ENCODE measurements at places on chromosomes 12 and 14.
A peak's percentile ranks its signal among the peaks of the same experiment; 100 is the strongest.

- no peak for DNase-seq
Observed at GRCh38 chr12:25423355-25424050, 129.6 kb downstream of the LMNTD1 start.

- no peak for DNase-seq
Observed at GRCh38 chr12:60263161-60263560, 667.3 kb downstream of the SLC16A7 start.

- no peak for DNase-seq
Observed at GRCh38 chr12:119417440-119417839, 82.9 kb downstream of the CCDC60 start.

DNA sequence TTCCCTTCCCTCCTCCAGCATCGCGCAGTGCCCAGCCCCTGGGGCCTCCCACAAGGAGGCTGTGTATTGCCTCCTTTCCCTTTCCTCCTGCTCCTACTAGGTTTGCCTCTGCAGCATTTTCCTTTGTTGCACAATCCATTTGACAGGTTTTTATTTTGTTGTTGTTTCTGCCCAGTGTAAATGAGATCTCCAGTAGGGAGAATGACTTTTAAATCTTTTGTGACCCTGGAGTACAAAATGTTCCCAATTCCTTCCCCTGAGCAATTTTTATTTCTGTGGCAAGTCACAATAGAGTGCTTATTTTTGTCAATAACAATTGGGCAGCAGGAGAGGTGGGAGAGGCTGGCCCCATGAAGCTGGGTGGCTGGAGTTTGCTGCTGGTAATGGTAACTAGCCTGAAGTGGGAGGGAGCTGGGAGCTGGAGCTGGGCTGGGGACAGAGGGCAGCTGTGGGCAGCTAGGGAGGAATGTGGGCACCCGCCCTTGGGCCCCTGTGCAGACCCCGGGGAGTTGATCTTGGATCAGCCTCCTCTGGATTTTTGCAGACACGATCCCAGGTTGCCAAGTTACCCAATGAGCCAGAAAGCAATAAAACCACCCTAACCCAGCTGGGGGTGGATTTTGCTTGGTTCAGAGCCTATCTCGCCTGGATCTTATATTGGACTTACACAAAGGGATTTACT, 160.1 kb downstream of the KTN1 start:
- no peak for DNase-seq

DNA sequence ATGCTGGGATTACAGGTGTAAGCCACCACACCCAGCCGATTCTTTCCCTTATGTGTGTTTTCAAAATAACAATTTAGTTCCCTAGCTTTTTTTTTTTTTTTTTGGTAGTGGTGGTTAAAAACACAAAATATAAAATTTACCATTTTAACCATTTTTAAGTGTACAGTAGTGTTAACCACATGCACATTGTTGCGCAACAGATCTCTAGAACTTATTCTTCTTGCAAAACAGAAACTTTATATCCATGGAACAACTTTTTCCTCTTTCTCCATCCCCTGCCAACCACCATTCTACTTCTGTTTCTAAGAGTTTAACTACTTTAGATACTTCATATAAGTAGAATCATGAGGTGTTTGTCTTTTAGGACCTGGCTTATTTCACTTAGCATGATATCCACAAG, 1.1 kb upstream of the NDUFA12 start:
- DNase-seq: peak; percentile 59

GRCh38 chr12:113405694-113406093, 2.0 kb upstream of the SDS start:
- no peak for DNase-seq

- no peak for DNase-seq
Observed at GRCh38 chr14:104398656-104399055, 180.9 kb upstream of the C14orf180 start.

GRCh38 chr14:63292805-63293204, 25.9 kb downstream of the GPHB5 start:
- DNase-seq: no peak

GRCh38 chr12:124627956-124628355, 60.5 kb upstream of the NCOR2 start:
- DNase-seq: no peak

DNA sequence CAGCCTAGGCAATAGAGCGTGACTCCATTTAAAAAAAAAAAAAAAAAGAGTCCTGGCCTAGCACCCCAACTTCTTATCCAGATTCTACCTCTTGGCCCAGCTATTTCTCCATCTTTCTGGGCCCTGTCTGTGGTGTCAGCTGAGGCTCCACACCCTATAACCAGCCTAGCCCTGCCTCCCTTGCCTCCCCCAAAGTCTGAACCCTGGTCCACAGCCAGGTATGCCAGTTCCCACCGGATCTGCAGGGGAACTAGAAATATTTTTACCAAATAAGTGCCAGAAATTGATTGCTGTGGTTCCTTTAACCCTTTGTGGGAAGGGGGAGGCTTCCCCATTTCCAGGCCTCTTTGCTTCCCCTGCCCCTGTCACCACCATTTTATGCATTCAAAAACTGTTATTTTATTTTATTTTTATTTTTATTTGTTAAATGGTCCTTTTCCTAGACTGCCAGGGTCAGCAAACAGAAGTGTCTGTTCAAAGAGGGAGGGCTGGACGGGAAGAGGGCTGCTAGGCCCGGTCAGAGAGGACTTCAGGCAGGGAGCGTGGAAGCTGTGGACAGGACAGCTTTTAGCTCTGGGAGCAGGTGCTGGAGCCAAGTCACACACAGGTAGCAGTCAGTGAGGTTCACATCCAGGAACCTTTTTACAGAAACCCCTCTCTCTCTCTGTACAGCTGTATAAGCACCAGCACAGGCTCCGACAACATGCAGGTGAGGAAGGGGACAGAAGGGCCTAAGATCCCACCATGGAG, 23.2 kb downstream of the TTC9 start:
- no peak for DNase-seq

GRCh38 chr12:15956413-15957185, 45.5 kb downstream of the DERA start:
- no peak for DNase-seq

GRCh38 chr14:76929927-76930326, 98.6 kb downstream of the IRF2BPL start:
- no peak for DNase-seq
